Esophagus muscularis mucosa (tissue), 4 donors: ENCODE measurements at places on chromosomes 11 and 22. TPM values are rescaled to one million over a fixed set of nuclear protein-coding genes. Genes with fewer than 3 reads are reported as not detected.

- DNase-seq: no peak
These were observed 1.1 kb downstream of the TMEM25 start for GRCh38 chr11:118532091-118532490.

DNA sequence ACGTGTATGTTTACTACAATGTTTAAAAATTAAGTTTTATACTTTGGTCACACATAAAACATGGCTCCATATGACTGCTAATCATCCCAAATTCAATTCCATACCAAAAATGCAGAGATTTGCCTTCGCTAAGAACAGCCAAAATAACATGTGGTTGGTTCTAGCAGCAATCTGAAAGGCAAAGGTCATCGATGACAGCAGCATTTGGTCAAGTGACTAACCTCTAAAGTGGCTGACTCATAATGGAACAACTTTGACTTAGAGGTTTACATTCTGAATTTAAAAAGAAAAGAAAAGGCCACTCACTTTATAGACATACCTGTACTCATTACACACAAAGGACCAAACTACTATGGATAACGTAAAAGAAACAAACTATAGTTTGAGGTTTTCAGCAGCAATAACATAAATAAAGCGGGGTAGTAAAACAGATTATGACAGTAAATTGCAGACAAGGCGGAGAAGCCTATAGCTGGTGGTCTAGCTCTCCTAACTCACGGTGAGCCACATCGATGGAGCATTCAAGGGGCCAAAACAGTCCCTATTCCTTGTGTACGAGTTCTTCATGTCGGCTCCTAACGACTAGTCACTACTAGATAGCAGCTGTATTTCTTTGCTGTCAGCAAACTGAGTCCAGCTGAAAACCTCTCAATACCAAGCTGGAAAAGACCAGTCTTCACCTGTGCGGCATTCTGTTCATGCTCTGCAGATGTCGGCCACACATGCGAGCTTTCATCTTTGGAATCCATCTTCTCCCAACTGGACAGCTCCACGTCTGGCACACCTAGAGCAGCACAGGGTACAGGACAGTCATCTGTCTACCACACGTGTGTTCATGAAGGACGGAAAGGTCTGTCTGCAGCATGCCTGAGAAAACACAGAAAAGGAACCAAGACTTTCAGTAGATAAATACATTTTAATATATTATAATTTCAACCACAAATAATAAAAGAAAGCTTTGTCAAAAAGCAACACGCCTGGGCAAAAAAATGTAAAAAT is 42.1 kb downstream of the PRDM10 start:
- DNase-seq: no peak

- DNase-seq: peak; percentile 92
These were observed 220.1 kb upstream of the SORL1-AS1 start for GRCh38 chr11:121672630-121673487.

DNA sequence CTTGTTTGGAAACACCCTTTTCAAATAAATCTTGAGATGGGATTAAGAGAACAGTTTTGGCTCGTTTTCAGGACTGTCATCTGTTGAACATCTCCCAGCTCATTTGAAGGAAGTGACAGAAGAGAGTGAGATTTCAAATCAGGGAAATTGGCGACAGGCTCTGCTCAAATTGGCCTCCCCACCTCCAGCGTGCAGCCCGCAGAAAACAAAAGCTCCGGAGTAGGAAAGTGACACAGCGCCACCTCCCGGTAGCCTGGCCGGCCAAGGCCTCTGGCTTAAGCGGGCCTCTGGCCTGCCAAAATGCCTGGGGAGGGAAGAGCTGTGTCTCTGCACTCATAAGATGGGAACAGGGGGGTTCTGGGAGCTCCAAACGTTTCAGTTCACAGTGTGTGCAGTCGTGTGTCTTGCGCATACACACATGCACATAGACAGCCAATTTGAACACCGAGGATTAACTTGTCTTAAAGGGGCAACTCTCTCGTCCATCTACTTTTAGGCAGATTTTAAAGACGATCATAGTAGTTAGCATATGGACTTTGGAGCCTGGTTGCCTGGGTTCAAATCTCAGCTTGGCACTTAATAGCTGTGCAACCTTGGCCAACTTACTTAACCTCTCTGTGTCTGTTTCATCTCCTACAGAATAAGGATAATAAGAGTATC is 132.7 kb upstream of the RCN1 start:
- DNase-seq: no peak

GRCh38 chr11:119169282-119169719 is 776 bp downstream of the NLRX1 start:
- DNase-seq: no peak

- no peak for DNase-seq
These were observed 35.8 kb downstream of the GAB2 start for GRCh38 chr11:78381865-78382264.

DNA sequence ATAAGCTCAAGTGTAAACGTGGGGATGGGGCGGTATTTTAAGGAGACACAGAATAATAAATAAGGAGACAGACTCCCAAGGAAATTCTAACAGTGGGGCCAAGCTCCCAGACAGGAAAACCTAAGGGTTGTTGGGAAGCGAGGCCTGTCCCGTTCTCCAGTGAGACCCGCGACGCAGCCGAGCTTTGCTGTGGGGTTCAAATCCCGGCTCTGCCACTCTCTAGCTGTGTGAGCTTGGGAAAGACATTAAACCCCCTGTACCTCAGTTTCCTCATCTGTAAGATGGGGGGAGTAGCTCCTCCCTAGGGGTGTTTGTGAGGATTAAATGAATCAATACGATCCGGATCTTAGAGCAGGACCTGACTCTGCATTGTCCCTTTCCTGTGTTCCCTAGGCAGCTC is 106.8 kb downstream of the TRIM29 start:
- no peak for DNase-seq

GRCh38 chr11:4191031-4191571 is 96.5 kb downstream of the RRM1 start:
- DNase-seq: no peak

- no peak for DNase-seq
These were observed 293.7 kb downstream of the DDX10 start for GRCh38 chr11:108958368-108959104.

GRCh38 chr11:14537134-14537599 is 17.0 kb upstream of the PSMA1 start:
- no peak for DNase-seq

DNA sequence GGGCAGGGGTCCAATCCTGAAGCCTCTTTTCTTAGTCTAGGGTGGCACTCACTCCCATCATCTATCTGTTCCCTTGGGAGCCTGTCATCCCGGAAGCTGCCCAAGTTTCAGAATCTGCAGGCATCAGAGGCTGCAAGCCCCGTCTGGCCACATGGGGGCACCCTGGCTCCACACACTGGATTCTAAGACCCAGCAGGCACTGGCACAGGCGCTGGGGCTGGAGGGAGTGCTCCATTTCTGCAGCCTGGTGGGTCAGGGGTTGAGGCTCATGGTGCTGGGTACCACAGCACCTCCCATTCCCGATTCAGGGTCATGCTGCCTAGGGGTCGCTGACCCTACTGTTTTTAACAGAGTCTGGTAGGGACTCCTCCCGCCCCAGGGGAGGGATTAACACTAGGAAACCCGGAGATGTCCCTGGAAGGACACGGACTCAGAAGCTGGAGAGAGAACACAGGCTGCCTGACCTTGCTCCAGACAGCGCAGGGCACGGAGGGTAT is 243.9 kb upstream of the SYN3 start:
- DNase-seq: no peak

- DNase-seq: no peak
These were observed 3.1 kb upstream of the CALCA start for GRCh38 chr11:14975252-14975587.

DNA sequence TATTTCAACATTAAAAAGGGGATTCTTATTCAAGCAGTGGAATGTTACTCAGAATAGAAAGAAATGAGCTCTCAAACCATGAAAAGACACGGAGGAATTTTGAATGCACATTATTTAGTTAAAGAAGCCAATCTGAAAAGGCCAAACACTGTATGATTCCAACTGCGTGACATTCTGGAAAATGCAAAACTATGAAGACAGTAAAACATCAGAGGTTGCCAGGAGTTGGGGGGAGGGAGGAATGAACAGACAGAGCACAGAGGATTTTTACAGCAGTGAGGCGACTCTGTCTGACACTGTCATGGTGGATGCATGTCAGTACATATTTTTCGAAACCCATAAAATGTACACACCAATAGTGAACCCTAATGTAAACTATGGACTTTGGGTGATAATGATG is 22.9 kb upstream of the THY1 start:
- DNase-seq: peak; percentile 50

GRCh38 chr11:118789501-118790356 is 1.2 kb downstream of the DDX6 start:
- DNase-seq: no peak

DNA sequence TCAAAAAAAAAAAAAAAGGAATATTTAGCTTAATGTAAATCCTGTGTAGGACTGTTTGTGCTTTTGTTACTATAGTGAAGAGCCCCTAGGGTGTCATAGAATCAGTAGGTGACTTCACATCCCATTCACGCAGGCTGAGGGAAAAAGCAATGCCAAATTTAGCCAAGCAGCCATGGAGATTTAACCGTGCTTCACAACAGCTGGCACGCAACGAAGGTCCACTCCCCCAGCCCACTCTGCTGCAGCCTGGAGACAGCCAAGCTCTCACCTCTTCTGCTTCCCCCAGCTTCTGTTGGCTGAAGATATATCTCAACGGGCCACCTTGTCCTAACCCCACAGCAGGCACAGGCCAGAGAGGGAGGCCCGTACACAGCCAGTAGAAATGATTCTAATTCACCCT is 78.8 kb upstream of the BID start:
- no peak for DNase-seq

- DNase-seq: no peak
These were observed 15.9 kb downstream of the NUP98 start for GRCh38 chr11:3781423-3781822.

DNA sequence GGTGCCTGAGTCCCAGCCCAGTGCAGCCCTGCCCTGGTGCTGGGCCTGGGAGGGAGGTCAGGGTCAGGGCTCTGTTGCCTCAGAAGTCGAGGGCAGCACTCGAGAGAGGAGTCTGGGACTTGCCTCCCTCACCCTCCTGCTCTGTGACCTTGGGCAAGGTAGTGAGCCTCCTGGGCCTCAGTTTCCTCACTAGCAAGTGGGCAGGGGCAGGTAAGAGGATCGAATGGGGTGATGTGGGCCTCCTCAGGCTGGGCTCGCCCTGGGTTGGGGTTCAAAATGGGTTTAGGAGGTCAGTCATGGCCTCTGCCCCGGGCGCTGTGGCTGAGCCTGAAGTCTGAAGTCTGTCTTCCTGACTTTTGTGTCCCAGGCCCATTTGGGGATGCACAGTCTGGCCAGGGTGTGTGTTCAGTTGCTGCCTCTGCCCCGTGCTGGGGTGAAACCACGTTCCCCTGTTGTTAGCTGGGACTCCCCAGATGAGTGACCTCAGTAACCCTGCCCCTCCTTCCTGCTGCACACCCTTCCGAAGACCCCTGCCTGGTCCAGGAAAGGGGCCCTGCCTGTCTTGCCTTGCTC is 40.9 kb upstream of the CELSR1 start:
- no peak for DNase-seq

DNA sequence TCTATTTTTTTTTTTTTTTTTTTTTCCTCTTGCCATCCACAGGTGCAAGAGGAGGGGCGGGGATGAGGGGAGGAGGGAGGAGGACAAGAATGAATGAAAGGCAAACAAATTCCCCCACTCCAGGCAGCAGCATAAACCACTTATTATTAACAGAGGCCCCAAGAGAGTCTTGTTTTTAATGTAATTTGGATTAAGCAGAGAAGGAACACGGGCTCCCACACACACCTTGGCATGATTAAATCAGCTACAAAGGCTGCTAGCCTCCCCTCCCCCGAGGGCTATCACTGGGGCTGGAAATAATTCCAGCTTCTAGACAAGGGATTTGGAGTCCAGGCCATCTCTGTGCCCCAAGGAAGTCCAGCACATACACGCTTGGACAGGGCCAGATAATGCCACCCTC is 93.4 kb upstream of the DRD2 start:
- no peak for DNase-seq

DNA sequence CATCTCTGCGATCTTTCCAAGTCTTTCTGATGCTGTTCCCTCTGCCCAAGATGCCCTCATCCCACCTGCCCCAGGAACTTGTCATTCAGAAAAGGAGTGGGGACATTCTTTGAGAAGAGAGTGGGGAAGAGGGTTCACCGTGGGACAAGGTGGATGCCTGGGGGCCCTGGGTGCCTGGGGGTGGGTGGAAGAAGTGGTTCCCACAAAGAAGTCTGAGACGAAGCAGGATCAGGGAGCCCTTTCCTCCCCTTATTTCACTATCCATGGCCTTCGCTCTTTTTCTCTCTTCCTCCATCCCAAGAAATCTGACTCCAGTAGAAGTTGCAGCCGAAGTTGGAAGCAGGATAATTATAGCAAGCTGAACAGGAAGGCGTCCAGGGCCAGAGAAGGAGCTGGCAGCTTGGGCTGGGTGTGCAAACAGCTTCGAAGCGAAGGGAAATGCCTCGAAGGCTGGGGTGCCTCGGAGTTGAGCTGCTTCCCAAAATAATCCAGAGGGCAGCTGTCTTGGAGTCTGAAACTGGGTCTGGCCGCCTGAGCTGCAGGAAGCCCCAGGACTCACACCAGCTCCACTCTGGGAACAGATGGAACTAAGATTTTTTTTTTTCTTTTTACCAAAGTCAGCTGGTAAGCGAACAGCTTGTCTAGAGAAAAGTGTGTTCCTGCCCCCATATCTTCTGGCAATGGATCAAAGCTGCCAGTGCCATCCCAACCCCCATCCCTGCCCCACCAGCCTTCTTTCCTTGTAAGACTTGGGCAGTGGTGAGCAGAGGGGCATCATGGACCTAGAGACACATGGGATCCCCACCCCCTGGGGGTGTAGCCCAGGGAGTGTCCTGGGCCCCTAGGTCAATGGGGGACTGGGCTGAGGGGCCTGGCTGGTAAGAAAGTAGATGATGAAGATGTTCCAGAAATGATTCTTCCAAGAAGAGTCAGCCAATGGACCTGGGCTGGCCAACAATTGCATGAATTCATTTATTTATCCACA is 31.5 kb downstream of the PARVG start:
- no peak for DNase-seq

The SHISAL1 gene
- 10.1 TPM for total RNA-seq

The JAML gene
- 1.2 TPM for total RNA-seq

The MAP6 gene
- 43.8 TPM for total RNA-seq

The SLC35C1 gene
- total RNA-seq: 18.0 TPM

The FJX1 gene
- total RNA-seq: 6.4 TPM

The CDKN1C gene
- total RNA-seq: 349 TPM

The KDM4D gene
- 0.58 TPM for total RNA-seq

The CHADL gene
- total RNA-seq: 7.8 TPM

The MIAT gene
- total RNA-seq: 0.19 TPM

The IFITM10 gene
- 0.58 TPM for total RNA-seq
